ENCODE measurements at places on chromosomes 5 and 9. TPM values are rescaled to one million over a fixed set of nuclear protein-coding genes. Genes with fewer than 3 reads are reported as not detected.

The FOXD4L5 gene
- total RNA-seq = 0.10 TPM

The SPEF2 gene
- 6.0 TPM for total RNA-seq

The CCNI2 gene
- total RNA-seq = 6.9 TPM

The FOXD4L3 gene
- total RNA-seq = 0.14 TPM

The ALDOB gene
- not detected for total RNA-seq

The EGFLAM gene
- total RNA-seq = not detected

The ISOC1 gene
- total RNA-seq = 24.3 TPM

The PCDHAC2 gene
- total RNA-seq = not detected

The ZBTB6 gene
- total RNA-seq = 10.5 TPM

The CORO2A gene
- total RNA-seq = 8.2 TPM

The C9orf50 gene
- total RNA-seq = not detected
